ENCODE measurements at places on chromosomes 1 and 21.

GRCh38 chr1:54095546-54096226, 42.3 kb downstream of the TCEANC2 start:
- DNase-seq = no peak

- no peak for DNase-seq
Observed at GRCh38 chr21:29144736-29145353, 14.4 kb downstream of the MAP3K7CL start.

DNA sequence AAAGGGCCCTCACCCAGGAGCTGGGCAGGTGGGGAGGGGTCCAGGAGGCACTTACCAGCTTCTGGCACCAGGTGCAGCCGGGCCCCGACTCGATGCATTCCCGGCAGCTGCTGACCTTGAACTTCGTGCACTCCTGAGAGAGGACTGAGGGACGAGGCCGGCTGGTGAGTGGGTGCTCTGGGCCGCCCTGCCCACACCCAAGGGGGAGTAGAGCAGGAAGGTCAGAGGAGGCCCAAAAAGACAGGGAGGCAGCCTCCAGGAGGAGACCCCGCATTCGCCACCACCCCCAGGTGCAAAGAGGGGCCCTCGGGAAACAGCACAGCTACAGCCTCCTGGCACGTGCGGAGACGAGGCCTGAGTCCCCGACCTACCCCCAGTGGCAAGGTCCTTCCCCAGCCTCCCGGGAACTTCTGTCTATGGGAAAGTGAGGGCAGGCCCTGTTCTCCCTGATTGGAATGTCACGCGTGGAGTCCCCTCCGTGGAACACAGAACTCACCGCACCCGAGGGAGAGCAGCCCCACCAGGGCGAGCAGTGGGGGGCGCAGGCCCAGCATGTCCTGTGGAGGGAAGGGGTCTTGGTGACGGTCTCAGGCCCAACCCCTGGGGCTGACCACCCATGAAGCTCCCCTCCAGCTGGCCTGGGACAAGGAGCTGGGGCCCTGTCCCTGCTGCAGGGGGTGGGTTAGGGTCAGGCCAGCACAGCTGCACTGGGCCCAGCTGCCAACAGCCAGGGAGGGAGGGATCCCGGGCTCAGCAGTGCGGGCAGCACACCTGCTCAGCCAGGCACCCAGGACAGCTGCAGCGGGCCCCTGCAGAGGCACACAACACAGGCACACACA, 10.3 kb downstream of the ITGB2 start:
- no peak for DNase-seq

- no peak for DNase-seq
Observed at GRCh38 chr1:61090546-61091202, 8.3 kb downstream of the NFIA start.

DNA sequence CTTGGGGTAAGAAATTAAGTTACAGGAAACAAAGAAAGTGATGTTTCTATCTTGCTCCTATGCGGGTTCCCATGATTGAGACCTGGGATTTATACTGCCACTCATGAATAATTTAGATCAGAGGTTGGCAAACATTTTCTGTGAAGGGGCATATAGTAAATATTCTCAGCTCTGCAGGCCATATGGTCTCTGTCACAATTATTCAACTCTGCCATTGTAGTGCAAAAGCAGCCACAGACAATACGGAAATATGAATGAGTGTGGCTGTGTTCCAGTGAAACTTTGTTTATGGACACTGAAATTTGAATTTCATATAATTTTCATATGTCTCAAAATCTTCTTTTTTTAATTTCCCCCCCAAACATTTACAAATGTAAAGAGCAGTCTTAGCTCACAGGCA, 127.2 kb downstream of the FOXD2 start:
- no peak for DNase-seq

GRCh38 chr1:109783436-109783835, 19.7 kb upstream of the EPS8L3 start:
- no peak for DNase-seq

GRCh38 chr1:110083866-110084226, 13.4 kb upstream of the ALX3 start:
- DNase-seq = no peak

DNA sequence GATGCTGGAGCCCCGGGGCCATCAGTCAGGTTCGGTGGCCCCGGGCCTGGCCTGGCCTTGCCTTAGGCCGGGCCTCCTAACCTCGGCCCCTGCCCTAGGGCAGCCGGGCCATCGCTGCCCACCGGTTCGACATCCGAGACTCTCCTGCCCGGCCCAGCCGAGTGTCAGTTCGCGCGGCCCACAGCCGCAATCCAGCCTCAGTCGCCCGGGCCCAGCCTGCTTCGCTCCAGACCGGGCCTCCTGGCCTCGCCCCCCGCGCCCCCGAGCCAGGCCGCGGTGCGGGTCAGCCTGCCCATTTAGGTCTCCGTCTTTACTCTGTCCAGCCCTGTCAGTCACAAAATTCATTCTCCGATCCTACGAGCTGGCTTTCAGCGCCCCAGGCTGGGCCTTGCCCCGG, 777 bp downstream of the LRRC41 start:
- peak; percentile 8 for DNase-seq

Data from activated T-cell treated with anti-CD3 and anti-CD28 coated beads for 4 hours (primary cell).